ENCODE measurements at places on chromosomes 13 and 19. TPM values are rescaled to one million over a fixed set of nuclear protein-coding genes. Genes with fewer than 3 reads are reported as not detected.
A peak's percentile ranks its signal among the peaks of the same experiment; 100 is the strongest.

- DNase-seq, result no peak
Measured at GRCh38 chr19:19493841-19494546, 21.4 kb downstream of the TSSK6 start.

- DNase-seq, result no peak
Measured at GRCh38 chr13:43935878-43936277, 56.2 kb downstream of the LACC1 start.

Gene ATXN8OS
- total RNA-seq, result not detected

GRCh38 chr13:110484290-110485048 lies 77.1 kb downstream of the RAB20 start:
- no peak for DNase-seq

DNA sequence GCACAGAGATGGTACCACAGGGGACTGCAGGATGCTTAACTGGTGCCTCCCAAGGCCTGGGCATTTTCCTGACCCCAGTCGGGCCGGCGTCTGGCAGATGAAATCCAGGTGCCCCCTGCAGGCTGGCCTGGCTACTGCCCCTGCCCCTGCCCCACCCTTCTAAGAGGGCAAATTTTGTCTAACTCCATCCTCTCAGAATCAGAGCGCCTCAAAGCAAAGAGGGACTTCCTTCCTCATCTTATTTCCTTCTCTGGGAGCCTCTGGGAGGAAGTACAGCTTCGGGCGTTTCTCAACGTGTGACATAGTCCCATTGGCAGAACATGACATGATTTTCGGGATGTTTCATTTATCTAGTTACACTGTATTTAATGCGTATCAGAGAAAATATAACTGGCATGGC lies 2.7 kb downstream of the PRKACA start:
- peak; percentile 44 for DNase-seq

- peak; percentile 55 for DNase-seq
Measured at GRCh38 chr13:29676941-29677452, 81.5 kb upstream of the SLC7A1 start.

DNA sequence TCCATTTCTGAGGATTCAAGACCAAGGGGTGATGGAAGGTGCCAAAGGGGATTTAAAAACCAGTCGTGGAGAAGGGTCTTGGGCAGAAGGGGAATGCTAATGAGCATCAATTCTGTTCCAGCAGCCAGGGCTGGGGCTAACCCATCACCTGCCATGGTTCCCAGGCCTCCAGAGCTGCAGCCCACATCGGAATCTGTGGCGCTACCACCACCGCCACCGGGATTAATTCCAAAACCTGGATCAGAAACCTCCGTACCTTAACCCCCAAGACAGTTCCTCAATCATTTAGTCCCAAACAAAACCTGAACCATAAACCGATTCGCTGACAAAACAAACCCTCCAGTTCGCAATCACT lies 583 bp downstream of the ZNF615 start:
- no peak for DNase-seq

Gene OR7E24
- not detected for total RNA-seq

Measured in mucosa of gallbladder (tissue), 1 donor.